ENCODE measurements at places on chromosomes 5 and 9.

GRCh38 chr9:75086541-75087288 lies 1.2 kb downstream of the NMRK1 start:
- no peak for DNase-seq

- no peak for DNase-seq
These were observed 22.9 kb upstream of the PPIC start for GRCh38 chr5:123059455-123059854.

GRCh38 chr9:96524045-96524444 lies 74.1 kb downstream of the HABP4 start:
- DNase-seq: no peak

DNA sequence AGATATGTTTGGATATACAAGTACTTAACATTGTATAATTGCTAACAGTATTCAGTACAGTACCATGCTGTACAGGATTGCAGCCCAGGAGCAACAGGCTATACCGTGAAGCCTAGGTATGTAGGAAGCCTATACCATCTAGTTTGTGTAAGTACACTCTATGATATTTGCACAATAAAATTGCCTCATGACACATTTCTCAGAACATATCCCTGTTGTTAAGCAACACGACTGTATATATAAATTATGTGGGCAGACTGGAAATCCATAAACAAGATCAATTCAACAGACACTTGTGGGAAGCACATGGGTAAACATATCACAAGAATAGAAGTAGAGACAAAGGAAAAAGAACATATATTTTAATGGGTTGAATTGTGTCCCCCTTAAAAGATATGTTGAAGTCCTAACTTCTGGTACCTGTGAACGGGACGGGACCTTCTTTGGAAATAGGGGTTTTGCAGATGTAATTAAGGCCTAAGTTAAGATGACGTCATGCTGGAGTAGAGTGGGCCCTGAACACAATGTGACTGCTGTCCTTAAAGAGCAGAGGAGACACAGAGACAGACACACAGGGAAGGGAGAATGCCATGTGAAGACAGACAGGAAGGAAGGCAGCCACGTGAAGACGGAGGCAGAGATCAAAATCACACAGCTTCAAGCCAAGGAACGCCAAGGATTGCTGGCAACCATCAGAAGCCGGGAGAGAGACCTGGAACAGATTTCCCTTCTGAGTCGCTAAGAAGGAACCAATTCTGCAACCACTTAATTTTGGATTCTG lies 76.3 kb downstream of the SCAI start:
- DNase-seq: no peak

DNA sequence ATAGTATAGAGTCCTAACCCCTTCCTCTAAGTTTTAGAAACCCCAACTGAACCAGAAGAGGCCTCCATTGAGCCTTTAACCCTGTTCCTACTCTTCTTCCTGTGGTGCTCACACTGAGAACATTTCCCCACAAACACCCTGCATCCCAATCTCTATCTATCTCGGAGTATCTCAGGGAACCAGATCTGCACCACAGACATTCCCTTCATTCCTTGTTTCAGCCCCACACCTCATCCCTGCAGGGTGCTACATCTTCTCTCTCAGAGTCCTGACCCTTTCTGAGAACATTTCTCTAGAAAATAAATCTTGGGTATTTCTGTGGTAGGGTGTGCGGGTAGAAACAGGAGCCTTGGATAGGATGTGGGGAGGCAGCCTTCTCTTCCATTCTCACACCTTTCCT lies 507.8 kb downstream of the PDE4D start:
- no peak for DNase-seq

- no peak for DNase-seq
These were observed 722.3 kb upstream of the CTNND2 start for GRCh38 chr5:12626556-12626955.

GRCh38 chr5:96924016-96924443 lies 11.8 kb upstream of the LNPEP start:
- no peak for DNase-seq

All from stimulated activated CD4-positive, alpha-beta T cell treated with anti-CD3 and anti-CD28 coated beads, Interleukin-15, amount 100 ng/mL, for 48 hours (primary cell).